ENCODE measurements at places on chromosomes 13 and 19.

DNA sequence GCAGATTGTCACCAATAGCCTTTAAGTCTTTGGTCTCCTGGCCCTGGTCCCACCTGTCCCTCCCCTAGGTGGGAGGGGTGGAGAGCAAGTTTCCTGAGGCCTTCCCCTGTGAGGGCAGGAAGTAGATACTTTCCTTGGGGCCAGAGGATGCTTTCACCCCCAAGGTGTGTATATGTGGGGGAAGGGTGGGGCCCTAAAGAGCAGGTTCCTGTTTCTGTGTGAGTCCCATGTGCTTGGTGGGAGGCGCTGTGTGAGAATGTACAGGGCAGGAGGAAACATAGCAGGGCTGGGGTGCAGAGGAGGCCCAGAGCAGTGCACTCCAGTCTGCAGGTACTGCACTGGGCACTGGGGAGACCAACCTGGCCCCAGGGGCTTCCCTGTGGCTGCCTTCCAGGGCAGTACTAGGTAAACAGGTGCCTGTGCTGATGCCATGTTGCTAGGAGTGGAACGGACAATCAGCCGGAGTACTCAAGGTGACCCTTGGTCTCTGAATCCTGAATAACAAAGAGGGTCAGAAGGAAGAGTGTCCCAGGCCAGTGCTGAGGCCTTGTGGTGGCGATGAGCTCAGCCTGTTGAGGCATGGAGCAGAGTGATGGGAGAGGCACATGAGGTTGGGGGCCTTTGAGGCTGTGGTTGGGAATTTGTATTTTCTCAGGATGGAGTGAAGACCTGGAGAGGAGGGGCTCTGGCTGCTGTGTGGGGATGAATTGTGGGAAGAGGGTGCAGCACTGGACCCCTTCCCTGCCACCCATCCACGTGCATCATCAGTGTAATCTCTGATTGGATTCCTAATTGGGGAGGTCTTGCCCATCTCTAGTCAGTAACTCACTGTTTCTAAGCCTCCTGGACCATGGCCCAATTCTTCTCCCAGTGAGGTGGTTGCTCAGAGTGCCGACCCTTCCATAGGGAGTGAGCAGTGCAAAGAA is 5.1 kb downstream of the EGLN2 start:
- DNase-seq, result no peak

DNA sequence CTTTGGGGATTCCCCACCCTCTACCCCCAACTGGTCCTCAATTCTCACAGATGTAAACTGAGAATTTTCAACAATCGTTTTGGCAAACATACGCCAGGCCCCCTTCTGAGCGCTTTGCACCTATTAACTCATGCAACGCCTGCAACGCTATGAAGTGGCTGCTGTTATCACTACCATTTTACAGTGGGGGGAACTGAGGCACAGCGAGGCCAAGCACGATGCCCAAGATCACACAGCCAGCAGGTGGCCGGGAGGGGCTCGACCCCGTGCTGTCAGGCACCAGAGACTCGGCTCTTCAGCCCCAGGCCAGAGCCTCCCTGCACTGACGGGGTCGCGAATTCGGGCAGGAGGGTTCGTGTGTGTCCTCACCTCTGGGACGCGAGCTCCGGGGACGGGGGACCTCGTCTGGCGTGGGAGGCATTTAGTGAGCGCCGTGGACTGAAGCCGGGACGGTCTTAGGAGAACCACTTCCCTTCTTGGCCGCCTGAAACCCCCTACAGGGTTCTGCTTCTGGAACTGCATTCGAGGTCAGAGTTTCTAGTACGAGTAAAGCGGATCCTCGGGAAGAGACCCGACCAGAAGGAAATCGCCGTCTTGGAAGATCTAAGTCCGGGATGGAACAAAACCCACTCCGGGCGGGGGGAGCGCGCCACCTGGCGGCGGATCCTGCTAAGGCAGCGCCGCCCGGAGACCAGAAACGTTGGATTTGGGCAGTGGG is 21.0 kb downstream of the ZNF114 start:
- DNase-seq, result peak; percentile 27

DNA sequence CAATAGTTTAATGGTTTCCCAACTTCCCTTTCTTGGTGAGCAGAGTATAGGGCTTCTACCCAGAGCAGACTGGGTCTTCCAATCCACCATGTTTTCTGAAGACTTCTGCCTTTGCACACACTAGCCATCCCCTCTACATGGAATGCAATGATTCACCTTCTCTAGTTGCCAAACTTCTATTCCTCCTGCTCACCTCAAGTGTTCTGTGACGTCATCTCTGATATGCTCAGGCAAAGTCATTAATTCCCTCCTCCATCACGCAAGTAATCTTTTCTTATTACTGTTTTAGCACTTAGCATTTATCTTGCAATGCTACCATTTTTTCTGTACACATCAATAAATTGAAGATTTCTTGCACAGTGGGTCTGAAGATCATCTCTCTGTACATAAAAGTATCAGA is 174.2 kb downstream of the RBM26 start:
- no peak for DNase-seq

GRCh38 chr13:103945836-103946235 is 879.6 kb upstream of the SLC10A2 start:
- no peak for DNase-seq

GRCh38 chr13:26914624-26915023 is 154.0 kb upstream of the GPR12 start:
- DNase-seq, result peak; percentile 16

All from NK-92 treated with Interleukin-12 subunit alpha and Interleukin-12 subunit beta, amount 100 ng/mL, for 24 hours (cell line).